ENCODE measurements at places on chromosomes 3 and 15. TPM values are rescaled to one million over a fixed set of nuclear protein-coding genes. Genes with fewer than 3 reads are reported as not detected.
A peak's percentile ranks its signal among the peaks of the same experiment; 100 is the strongest.

DNA sequence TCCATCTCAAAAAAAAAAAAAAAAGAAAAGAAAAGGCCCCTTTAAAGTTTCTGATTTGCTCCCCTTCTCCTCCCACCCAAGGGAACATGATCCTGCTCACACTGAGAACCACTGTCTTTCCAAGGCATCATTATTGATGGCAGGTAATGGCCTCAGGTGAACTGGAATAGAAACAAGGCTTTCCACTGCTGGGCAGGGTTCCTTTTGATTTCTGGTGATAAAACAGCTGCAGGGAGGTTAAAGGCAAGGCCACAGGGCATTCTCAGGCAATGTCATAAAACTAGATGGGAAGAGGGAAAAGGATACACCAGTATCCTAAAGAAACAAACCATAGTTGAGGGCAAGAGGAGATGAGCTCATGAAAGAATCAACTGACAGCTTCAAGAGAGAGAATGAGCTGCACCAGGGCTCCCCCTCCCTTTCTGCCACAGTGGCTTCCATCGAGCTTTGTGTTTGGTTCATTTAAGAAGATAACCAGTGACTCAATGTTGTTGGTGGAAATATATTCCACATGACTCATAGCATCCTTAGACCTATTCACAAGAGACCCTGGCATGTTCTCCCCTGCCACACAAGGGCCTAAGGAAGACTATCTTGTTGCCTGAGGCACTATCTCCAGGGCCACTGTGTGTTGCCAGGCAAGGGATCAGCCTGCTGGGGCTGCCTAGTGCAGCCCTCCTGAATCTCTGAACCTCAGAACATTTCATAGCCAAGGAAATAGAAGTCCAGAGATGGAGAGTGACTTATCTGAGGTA is 86.4 kb downstream of the WDR76 start:
- DNase-seq: peak; percentile 94

DNA sequence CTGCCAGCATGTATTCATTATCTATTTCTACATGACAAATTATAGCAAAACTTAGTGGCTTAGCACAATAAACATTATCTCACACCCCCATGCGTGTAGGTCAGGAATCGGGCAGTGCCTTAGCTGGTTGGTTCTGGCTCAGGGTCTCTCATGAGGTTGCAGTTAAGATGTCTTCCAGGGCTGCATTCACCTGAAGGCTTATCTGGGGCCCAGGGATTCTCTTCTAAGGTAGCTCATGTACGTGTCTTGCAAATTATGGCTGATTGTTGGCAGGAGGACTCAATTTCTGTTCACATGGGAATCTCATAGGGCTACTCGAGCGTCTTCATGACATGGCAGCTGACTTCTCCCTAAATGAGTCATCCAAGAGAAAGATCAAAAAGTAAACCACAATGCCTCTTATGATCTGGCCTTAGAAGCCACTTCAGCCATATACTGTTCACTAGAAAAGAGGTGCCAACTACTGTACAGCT is 42.9 kb upstream of the TSC22D2 start:
- peak; percentile 83 for DNase-seq

DNA sequence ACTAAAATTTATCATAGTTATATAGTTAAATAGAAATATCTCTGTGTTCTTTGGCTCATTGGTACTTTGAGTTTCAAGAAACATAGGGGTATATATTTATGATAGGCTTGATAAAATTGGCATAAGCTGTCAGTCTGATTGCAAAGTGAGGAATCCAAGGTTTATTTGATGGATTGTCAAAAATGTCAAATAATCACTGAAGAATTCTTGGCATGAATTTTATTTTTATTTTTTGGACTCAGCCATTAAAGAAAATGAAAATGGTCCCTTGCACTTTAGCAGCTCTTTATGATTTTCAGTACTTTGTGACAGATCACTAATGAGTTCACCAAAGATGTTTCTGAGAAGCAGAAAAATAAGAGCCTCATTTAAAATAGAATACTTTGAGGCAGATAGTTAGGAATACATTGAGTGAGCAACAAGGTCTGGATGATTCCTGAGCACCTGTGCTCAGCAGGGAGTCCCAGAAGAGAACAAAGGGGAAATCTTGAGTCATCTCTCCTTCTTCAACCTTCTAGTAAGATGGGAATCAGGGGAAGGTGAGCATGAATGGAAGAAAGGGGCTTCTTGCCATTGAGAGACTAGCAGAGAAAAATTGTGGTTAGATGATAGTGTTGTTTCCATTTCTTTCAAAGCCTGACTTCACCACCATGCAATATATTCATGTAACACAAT is 85.3 kb upstream of the VEPH1 start:
- no peak for DNase-seq

DNA sequence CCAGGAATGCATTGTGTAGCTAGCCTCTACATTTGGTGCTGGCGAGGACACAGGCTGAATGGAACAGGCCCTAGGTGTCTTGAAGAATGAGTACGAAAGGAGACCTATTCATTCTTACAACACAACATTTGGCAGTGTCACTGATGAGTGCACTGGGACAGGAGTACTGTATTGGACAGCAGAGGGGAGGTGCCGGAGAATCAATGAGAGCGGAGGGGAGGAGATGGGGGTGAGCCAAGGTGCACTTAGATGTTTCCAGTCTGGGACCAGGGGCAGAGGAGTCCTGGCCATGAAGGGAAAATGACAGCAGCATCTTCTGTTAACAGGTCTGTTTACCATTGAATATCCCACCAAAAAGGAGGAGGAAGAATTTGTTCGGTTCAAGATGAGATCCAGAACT is 53.2 kb downstream of the C3orf20 start:
- no peak for DNase-seq

- no peak for DNase-seq
Observed at GRCh38 chr3:154730186-154730585, 300.2 kb upstream of the GPR149 start.

- DNase-seq: no peak
Observed at GRCh38 chr15:27701956-27702355, 397.2 kb downstream of the OCA2 start.

- no peak for DNase-seq
Observed at GRCh38 chr3:46405301-46406019, 1.4 kb downstream of the CCR5AS start.

- no peak for DNase-seq
Observed at GRCh38 chr3:99669879-99670555, 31.6 kb downstream of the COL8A1 start.

DNA sequence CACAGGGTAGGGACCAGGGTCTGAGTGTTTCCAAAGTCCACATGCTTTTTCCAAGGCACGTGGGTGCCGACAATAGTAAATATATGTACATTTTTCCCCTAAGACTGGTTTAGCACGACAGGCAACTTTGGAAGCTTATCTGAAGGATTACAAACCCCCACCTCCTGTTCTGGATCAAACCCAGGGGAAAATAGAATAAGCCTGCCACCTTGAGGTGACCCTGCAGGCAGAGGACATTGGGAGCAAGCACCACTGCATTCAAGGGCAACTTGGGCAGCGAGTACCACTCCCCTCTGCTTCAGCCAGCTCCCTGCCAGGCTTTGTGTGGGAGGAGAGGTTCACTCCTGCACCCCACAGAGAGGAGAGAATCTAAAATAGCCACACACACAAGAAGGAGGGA is 44.8 kb downstream of the KBTBD12 start:
- DNase-seq: peak; percentile 54

DNA sequence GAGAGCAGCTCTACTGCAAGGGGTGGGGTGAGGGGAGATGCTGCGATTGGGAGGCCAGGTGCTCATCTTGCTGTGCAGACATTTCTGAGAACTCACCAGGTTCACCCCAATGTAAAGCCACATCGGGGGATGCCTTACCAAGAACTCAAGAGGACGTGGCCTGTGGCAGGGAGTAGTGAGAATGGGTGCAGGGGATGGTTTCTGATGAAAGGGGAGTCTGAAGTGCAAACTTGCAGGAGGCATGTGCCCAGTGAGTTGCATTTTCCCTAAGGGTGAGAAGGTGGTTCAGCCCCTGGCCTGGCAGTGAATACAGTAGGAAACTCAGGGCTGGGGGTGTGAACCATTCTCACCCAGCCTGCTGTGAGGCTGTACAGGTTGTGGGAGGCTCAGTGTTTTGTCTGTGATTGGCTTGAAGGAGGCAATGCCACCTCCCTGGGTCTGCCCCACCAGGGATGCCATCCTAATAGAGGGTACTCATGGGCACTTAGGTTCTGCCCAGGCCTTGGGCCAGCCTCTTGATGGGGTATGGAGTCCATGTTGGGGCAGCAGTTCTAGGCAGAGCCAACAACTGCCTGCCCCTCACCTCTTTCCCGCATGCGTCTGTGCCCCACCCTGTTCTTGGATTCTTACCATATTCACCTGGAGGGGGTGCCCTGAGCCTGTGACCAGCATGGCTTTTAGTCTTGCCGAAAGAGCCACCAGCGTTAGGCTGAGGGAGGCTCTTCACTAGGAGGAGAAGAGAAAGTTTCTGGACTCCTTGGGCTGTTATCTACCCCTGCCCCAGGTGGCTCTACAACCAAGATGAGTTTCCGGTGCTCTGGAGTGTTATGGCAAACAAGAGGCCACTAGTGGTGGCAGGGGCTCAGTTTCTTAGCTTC is 4.5 kb downstream of the HEMK1 start:
- DNase-seq: no peak

EFHB gene
- not detected for total RNA-seq

SEMA7A gene
- 36.2 TPM for total RNA-seq

Measured in Daoy (cell line).